M059J (cell line): ENCODE measurements at places on chromosomes 3 and 15. TPM values are rescaled to one million over a fixed set of nuclear protein-coding genes. Genes with fewer than 3 reads are reported as not detected.
A peak's percentile ranks its signal among the peaks of the same experiment; 100 is the strongest.

DNA sequence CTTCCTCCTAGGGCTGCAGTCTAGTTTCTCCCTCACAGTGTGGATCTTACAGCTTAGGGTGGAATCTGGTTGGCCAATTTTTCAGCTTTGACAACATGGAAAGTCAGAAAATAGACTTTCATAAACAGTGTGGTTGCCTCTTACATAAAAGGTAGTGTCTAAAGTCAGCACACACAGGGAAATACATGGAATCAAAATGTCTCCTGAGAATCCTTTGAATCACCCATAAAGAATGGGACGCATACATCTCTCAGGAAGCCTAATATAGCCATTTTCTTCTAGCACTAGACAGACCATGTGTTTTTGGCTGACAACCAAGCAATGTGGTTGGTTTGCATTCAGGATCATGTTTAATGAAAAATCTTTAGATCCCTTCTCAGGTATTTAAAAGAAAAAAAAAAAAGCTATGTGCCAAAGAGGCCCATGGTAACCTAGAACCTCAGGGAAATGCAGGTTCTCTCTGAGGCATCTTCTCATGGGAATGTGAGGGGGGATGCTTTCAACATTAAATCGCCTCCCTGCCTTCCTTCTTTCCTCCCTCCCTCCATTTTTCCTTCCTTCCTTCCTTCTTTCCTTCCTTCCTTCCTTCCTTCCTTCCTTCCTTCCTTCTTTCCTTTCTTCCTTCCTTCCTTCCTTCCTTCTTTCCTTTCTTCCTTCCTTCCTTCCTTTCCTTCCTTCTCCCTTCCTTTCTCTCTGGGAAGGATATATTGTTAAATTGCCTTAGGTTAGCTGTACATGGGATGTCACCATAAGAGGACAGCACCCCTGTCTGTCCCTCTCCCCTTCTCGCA is 34.3 kb upstream of the ZBTB38 start:
- DNase-seq: peak; percentile 35

GRCh38 chr3:188010478-188010877 is 143.5 kb upstream of the LPP start:
- DNase-seq: no peak

DNA sequence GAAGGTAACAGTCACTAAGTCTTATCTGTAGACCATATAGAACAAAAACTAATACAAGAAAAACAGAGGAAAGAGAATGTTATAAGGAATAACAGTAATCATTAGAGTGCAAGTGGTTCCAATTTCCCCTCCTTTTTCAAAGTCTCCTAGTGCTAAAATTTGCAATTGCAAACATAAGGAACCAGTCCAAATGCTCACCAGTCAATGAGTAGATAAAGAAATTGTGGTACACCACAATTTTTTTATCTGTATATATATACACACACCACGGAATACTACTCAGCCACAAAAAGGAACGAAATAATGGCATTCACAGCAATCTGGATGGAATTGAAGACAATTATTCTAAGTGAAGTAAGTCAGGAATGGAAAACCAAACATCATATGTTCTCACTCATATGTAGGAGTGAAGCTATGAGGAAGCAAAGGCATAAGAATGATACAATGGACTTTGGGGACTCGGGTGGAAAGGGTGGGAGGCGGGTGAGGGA is 38.9 kb upstream of the RSL24D1 start:
- no peak for DNase-seq

DNA sequence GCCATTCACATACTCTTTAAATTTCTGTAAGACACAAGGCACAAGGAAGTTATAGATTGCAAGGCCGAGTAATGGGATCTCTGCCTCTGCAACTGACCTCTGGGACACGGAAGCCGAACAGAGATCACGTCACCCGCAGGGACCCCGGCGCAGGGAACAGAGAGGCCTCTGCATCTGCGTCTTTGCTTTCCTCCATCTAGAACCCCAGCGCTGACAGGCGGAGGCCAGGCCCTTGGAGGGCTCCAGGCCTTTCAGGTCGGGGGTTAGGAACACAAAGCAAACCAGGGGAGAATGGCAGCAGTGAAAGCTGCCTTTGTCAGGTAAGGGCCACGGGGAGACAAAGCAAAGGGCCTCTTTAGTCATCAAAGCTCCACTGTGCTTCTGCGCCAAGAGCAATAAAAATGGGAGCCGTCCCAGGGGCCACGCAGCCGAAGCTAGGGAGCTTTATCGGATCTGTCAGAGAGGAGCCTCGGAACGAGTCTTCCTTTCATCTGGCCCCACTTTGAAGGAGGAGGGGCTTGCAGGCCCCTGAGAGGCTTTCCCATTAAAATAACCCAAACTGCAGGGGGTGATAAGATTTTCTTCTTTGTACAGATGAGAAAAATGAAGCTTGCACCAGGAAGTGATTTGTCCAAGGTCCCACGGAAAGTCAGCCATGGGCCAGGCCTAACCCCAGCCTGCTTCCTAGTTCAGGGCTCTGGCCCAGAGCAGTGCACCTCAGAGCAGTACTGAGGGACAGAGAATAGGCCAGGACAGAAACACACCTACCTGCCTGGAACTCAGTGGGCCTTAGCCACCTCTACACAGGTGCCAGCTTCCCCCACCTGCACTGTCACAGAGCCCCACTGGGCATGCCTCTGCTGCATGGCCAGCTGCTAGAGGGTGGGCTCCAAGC is 84.4 kb upstream of the RAD18 start:
- no peak for DNase-seq

DNA sequence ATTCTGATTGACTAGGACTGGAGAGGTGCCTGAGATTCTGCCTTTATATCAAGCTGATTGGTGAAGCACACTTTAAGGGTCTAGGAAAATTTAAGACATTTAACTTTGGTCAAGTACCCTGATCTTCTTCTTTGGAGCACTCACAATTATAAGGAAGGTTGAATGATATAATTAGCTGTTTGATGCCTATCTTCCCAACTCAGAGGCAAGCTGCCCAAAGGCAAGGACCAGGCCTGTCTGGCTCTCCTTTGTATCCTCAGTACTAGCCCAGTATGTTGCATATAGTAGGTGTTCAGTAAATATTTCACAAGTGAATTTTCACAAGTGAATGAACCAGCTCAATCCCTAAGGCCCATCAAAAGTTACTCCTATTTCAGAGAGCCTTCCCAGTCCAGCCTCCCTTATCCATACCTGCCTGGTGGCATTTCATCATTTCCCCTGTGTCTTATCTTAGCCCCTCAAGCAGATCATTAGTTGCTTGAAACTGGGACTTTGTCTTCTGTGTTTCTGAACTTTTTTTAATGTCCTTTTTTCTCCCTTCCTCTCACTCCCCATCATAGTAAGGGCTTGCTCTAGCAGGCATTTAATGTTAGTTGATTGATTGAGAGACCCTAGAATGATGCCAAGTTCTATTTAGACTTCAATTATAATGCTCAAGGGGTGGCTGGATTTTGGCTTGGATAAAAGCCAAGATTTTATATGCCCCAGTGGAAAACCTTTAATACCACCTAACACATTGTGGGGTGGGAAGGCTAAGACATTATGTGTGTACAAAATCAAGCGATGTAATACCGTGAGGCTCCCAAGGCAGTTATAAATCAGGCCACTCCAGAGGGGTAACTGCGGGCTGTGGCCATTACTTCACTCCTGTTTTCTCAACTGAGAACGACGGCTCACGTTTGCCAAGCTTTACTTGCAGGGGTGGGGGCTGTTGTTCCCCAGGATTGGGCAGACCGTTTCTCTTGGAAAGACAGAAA is 43.2 kb upstream of the BOC start:
- DNase-seq: no peak

DNA sequence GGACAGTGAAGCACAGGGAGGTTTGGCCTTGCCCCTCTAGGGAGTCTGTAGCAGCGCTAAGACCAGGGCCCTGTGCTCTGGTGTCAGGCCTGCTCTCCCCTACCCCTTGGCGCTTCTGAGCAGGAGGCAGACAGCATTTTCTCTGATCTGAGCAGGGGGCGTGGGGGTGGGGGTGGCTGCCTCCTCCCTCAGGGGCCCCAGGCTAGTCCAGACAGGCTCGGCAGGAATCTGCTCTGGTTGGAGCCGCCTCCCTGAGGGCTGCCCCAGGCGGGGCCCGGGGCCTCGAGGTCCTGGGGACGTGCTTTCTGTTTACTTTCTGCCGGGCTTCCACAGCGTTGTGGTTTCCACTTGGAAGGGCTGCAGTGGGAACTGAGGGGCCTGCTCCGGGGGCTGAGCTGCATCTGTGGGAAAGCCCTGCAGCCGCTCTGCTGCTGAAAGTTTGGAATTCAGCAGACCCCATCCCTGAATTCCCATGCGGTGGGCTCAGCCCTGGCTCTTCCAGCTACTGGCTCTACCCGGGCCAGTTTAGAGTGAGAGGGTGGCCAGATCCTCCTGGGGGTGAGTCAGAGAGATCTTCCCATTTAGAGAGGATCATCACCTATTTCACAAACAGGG is 105.4 kb downstream of the LINGO1 start:
- DNase-seq: peak; percentile 36

Gene GOLGA6L4
- not detected in 2 replicates for total RNA-seq
